ENCODE measurements at places on chromosomes 12 and 14.

GRCh38 chr12:130335517-130336392 is 1.9 kb upstream of the PIWIL1 start:
- peak; percentile 16 for DNase-seq

DNA sequence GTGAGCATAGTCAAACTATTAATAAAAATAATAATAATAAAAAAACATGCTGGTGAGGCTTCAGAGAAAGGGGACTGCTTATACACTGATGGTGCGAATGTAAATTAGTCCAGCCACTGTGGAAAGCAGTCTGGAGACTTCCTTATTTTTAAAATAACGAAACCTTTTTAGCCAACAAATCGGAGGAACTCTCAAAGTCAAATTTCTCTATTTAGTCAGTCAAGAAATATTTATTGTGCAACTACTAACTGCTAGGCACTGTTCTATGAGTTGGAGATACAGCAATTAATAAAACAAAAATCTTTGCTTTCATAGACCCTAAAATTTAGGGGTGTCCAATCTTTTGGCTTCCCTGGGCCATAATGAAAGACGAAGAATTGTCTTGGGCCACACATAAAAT is 10.8 kb downstream of the TAOK3 start:
- DNase-seq = no peak

DNA sequence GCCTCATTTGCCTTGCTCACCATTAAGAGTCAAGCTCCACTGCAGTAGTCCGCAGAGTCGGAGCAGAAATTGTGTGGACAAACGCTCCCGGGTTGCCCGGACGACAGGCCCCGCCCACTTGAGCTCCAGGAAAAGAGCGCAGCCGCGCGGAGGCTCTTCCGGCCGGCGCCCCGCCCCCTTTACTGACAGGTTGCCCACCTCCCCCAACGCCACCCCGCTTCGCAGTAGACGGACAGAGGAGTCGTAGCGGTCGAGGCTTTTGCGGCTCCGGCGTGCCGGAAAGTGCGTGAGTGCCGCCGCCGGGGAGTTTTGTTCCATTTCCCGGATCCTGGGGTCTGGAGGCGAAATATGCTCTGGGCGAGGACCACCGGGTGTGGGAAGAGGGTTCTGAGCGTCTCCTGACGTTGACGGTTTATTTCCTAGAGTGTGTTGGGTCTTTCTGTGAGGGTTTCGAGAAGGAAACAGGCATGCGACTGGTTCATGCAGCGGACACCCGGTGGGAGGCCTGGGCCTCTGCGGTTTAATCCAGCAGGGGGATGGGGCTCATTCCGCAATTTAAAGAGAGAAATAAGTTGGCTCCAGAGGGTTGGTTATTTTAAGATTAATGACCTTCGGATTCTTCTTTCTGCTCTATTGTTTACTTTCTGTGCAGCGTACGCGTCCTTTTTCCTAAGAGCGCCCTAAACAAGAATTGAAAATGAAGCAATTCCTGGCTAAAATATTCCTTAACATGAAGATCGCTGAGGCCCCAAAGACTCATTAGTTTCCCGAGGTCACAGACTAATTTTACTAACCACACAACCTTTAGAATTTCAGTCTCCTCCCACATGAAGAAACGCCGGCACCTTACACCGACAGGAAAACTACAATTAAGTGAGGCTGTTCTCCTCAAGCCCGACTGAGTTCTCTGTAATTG is at the start of the genes DNAI7 and ETFRF1:
TSS of gene DNAI7 (minus strand) at position 105 of the 916 bp plus-strand sequence. CDS start at position 23, 82 bp downstream.
TSS of gene ETFRF1 (plus strand) at position 182 of the 916 bp plus-strand sequence. CDS start 8,720 bp downstream, outside the sequence.
- peak; percentile 91 for DNase-seq

GRCh38 chr14:70816525-70816924 is 7.2 kb upstream of the MAP3K9 start:
- no peak for DNase-seq

GRCh38 chr14:35414365-35414764 is 9.8 kb upstream of the NFKBIA start:
- DNase-seq = no peak

DNA sequence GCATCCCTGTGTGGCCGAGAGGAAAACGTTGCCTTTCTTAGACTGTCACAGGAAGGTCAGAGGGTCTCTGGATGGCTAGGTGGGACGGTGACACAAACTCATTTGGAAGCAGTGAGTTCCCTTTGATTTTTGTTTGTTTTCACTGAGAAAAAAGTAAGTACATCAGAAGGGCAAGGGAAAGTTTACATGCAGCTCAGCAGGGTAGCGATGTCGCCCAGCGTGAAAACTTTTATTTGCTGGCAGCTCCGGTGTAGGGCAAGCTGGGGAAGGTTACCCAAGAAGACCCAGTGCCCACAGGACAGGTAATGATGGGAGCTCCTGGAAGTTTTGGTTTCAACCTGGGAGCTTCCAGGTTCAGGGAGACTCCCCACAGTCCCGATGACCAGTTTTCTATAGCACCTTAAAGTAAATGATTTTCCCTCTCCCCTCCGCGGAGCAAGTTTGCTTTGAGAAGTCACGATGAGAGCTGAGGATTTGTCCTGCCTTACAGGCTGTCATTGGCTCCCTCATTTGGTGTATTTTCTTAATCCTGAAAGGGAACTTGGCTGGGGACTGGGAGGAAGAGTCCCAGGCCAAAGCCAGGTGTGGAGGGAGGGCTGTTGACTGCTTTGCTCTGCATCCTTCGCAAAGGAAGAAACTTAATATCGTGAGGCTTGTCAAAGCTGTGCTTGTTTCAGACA is 64.7 kb upstream of the ESRRB start:
- no peak for DNase-seq

DNA sequence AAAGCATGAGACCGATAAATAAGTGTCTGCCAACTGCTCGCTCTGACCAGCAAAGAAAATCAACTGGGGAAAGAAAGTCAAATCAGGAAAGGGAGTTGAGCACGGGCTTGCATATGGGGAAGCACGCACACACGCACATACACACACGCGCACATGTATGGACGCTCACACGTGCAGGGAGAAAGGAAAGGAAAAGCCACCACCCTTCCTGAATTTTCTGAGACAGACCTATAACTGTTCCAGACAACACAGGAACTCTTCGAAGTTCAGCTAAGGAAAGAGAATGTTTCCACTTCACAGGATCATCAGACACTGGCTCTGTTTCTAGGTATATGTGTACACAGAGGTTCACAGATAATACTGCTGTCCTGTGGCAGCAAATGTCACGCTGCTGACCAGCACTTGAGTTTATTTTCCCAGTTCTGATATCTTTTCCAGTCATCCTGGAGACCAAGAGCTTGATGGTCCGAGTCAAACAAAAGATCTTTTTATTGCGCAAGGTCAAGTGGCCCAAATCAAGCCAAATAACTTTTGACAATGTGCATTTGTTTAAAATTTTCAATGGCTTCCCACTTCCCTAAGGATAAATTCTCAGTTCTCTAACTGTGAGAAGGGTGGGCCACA is 82.1 kb upstream of the TMCC3 start:
- no peak for DNase-seq

DNA sequence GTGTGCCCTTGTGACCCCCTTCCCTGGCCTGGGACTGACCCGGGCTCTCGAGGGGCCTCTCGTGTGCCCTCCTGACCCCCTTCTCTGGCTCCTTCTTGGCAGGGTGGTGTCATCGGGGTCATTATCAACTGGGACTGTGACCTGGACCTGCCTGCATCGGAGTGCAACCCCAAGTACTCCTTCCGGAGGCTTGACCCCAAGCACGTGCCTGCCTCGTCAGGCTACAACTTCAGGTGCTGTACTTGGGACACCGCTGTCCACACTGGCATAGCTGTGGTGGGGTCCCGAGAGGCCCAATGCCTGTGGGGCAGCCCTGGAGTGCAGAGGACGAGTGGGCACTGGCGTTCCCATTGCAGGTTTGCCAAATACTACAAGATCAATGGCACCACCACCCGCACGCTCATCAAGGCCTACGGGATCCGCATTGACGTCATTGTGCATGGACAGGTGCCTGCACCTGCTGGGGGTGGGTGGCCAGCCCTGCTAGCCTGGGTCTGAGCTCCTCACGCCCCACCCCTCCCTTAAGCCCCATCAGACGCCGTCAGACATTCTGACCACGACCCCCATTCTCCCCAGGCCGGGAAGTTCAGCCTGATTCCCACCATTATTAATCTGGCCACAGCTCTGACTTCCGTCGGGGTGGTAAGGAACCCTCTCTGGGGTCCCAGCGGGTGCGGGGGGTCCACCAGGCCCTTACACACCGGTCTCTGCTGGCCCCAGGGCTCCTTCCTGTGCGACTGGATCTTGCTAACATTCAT is 2.5 kb downstream of the P2RX2 start:
- no peak for DNase-seq

GRCh38 chr12:52442600-52443061 is 8.5 kb upstream of the KRT75 start:
- peak; percentile 98 for DNase-seq

DNA sequence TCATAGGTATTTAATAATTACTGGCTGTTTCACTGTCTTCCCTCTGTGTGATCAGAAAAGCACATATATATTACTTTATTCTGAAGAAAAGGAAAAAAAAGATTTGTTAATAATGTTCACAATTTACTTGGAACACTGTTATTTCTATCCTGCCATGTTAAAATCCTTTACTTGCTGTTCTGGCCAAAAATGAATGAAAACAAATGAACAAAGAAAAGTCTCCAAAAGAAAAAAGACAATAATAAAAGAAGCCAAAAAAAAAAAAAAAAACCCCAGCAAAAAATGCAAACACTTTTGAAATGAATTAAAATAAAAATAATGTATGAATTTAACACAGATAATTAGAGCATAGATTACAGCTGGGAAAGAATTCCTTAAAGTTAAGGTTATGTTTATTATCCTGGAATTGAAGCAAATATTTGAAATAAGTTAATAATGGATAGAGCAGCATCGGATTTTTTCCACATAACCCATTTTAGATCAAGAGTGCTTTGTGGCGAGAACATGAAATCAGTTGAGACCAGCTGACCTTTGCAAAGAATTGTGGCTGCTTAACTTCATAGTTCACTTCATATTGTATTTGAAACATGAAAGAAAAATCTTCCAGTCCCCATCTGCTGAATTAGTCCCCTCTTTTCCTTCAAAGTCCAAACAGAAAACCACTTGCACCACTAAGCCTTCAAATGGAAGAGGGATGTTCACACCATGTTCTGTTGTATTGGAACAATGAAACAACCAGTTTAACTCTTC is 444.8 kb downstream of the ADAMTS20 start:
- DNase-seq = no peak

DNA sequence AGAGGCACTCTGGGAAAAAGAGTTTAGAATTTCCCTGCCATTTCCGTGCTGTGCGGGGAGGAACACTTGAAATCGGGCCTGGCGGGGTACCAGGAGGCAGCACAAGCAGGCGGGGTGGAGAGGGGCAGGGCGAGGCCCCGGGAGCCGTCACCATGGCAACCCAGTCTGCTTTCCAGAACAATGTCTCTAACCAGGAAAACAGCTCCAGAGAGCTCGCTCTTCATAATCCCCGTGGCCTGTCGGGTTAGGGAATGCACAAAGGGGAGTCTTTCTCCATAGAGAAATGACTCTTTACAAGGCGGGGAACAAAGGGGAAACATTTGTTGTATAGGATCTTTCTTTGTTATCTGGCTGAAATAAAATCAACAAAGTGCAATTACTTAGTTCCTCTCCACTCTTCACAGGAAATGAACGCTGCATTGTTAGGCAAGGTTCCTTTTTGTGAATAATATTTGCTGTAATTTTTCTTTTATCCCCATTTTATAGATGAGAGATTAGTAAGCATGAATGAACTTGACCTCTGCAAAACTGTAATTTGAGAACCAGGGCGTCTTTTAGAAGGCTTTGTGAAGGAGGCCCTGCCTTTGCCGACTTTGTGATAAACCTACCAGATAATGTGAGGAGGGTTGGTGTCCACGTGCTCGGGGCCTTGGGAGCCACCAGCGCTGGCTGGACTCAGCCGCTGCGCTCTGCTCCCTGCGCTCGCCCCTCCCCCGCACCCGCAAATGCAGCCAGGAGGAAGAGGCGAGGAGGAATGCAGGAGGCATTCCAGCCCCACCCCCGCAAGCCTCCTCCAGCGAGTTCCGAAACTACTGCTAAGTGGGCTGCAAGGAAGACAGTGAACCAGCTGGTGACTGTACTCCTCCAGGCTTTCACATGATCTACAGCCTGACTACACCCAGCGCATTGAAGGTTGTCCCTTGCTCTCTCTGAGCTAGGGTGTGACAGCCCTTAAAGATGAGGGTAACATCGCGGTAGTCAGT is 105.2 kb upstream of the ATF7IP start:
- peak; percentile 83 for DNase-seq

DNA sequence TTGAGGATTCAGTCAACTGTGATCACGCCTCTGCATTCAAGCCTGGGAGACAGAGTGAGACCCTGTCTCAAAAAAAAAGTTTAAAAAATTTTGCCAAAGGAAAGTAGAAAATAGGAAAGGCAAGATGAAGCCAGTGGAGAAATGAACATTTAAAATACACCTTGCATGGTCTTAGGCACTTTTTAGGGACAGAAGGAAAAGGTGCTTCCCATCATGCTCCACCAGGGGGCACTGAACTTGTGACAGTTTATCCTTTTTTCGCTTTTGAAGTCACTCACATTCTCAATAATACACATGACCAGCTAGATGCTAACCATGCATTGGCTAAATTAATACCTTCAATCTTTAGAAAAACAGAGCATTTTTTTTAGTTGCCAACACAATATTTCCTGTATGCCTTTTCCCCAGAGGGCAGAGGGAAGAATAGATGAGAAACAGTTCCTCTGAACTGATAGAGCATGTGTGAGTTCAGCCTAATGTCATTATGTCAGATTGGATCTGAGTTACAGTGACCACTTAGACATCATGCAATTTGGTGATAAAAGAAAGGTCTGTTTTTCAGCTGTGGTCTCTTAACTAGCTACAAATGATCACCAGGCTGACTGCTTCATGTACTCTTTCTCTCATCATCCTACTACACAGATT is 221.8 kb upstream of the SSTR1 start:
- no peak for DNase-seq

DNA sequence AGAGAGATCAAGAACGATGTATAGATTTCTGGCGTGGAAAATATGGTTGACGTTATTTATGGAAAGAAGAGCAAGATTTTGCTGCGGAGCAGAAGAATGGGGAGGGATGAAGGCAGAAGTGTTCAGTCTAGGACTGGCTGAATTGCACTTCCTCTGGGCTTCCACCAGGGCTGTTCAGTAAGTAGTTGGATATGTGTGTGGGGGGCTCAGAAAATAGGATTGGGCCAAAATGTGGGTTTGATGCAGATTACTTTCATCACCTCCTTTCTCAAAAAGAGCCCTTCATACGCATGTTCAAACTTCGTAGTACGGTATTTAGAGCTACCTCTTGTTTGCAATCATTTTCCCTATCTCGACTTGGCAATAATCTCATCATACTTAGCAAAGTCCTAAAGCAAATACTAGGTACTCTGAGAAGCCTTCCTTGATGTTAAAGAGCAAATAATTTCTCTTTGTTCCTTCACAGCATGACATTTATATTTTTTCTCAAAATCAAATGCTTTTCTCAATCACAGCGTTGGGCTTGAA is 349.4 kb downstream of the NELL2 start:
- no peak for DNase-seq

DNA sequence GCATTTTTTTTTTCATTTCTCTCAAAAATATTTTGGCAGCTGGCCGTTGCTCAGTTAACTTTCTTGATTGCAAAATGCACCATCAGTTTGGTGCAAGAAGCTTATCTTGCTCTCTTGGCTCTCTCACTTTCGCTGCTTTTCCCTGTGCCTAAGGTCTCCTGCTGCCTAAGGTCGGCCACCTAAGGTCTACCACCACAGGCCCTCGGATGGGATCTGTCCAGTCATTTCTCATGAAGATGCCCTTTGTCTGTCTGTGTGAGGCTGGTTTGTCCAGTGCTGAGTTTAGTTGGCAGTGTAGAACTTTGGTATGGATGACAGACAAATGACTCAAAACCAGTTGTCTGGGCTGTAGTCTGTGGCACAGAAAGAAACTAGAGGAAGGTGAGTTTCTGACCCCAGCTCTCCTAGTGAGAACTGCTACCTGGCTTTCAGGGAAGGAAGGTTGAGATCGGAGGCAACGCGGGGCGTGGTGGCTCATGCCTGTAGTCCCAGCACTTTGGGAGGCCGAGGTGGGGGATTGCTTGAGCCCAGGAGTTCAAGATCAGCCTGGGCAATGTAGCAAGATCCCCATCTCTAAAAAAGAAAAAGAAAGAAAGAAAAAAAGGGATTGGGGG is 2.6 kb downstream of the MLXIP start:
- DNase-seq = peak; percentile 90

Data from mammary epithelial cell (primary cell).